ENCODE measurements at places on chromosomes 2 and 18.
A peak's percentile ranks its signal among the peaks of the same experiment; 100 is the strongest.

GRCh38 chr18:62105376-62105775 is 81.5 kb downstream of the PIGN start:
- no peak for DNase-seq

DNA sequence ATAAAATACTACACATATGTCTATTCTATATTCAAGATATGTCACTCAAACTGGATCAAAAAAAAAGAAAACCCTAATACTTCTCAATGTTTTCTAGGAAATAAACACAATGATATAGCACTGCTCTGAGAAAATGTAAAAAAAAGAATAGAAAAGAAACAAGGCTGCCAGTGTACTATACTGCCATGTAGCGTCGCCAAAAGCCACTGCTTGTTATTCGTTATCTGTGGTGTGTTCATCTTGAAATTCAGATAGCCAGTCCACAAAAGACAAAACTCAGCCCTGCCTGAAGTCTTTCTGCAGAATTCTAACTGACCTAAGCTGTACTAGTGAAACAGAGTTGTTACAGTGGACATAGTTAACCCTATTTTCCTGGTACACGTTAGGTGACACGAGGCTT is 12.2 kb upstream of the YPEL5 start:
- no peak for DNase-seq

DNA sequence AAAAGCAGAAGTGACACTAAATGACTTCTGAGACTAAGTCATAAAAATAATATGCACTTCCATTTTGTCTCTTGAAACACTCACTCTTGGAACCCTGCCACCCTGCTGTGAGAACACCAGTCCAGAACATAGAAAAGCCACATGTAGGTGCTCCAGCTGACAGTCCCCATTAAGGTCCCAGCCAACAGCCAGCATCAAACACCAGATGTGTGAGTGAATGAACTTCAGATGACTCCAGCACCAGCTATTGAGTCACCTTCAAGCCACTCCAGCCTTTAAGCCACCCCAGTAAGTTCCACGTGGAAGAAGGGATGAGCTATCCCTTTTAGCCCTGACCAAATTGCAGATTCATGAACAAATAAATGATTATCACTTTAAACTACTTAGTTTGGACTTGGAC is 31.5 kb upstream of the LGALSL start:
- DNase-seq: no peak

DNA sequence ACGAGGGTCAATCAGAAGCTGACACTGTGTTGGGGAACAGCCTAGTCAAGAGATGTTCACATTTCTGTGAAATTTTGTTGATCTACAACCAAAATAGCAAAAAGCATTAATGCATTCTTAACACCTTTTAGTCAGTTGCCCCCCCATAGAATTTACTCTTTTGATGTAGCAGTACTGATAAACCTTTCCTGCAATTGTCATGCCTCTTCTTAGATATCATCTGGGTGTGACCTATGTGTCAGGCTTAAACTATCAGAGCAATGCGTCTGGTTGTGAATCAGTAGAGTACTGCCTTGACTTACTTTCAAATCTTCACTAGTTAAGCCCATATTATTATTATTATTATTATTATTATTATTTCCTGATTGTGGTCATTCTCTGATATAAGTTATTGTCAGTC is 61.9 kb downstream of the GREB1L start:
- no peak for DNase-seq

DNA sequence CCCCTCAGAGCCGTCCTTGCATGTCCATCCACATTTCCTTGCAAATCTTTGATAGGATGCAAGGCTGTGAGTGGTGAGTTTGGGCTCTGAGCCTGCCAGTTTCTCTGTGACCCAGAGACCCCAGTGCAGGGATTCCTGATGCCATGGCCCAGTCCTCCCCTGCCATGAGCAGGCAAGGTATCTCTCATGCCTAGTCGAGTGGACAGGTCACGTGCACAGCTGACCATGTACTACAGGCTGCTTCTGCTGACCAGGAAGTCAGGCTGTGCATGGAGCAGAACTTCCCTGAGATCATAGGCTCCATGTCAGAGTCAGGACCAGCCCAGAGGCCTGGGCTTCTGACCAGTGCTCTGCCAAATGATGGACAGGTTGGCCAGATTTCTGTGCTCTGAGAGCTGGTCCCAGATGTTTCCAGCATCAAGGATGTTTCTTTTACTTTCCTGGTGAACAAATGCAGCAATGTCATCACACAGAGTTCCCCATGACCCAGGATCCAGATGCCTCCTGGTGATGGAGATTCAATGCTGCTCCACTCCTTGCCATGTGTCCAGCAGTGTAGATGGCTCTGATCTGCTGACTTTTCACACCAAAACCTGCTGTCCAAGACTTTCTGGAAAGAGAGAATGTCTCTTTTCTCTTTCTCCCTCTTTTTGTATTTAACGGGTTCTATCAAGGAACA is 321.6 kb upstream of the HS6ST1 start:
- no peak for DNase-seq

DNA sequence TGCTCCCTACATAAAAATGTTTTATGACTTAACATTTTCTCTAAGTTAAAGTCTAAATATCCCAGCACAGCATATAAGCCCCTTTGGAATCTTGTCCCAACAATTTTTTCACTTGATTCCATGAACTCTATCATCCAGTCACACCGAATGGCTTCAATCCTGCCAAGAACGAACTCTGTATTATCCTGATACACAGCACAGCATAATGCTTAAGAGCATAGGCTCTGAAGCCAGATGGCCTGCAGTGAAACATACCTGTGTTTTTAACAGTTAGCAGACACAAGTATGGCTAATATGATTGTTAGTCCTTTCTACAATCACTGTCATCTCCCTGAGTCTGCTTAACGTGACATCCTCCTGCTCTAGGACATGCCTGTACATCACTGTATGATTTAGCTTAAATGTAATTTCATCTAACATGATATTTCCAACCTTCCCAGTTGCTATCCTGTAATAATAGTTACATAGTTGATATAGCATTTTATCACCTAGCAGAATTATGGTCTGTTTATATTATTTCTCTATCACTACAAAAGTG is 669.5 kb downstream of the ERBB4 start:
- DNase-seq: no peak

DNA sequence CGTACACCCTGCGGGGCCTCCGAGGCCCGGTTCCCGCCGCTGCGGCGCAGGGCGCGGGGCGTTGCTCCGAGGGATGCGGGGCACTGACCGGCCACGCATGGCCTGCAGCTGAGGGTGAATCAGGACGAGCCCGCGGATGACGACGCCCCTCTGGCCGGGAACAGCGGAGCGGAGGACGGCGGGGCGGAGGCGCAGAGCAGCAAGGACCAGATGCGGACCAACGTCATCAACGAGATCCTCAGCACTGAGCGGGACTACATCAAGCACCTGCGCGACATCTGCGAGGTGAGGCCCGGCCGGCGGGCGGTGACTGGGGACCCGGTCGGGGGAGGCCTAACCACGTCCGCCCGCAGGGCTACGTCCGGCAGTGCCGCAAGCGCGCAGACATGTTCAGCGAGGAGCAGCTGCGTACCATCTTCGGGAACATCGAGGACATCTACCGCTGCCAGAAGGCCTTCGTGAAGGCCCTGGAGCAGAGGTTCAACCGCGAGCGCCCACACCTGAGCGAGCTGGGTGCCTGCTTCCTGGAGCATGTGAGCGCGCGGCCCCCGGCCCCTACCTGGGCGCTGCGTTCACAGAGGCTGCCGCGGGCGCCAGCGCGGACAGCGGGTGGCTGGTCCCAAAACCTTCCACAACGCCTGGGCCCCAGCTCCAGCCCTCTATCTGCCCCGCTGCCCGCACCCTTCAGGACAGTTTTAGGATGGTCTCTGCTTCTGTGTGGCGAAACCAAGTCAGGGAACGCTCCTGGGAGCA is 53.2 kb downstream of the FAM168B start:
- DNase-seq: no peak

DNA sequence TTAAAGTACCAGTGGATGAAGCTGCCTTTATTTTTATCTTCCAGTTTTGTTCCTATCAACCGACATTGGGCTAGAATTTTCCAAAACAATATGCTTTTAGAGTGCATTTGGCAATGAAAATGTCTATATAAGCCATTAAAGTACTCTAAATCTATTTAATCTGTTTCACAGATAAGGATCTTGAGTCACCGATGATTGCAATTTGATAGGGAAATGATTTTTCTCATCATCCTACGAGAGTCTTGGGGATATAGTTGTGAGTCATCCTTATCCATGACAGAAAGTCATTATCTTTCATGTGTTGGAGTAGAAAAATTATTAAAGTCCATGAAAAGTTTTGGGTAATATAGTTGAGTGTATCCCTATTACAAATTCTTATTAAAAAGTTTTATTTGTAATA is 26.1 kb downstream of the SLC39A10 start:
- DNase-seq: no peak

- no peak for DNase-seq
Observed at GRCh38 chr18:48749768-48750167, 201.0 kb downstream of the SMAD7 start.

DNA sequence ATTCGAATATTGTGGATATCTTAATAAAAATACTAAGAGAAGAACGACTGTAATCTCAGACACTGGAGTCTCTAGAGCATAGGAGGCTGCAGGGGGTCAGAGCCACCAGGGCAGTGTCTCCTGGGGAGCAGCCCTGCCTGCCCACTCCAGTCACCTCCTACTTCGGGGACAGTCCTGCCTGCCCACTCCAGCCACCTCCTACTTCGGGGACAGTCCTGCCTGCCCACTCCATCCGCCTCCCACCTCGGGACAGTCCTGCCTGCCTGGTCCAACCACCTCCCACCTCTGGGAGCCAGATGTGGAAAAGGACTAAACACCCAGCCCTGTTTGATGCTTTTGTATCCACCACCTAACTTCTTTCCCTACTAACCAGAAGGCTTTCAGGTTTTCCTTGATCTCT is 350.1 kb upstream of the SMIM21 start:
- no peak for DNase-seq

DNA sequence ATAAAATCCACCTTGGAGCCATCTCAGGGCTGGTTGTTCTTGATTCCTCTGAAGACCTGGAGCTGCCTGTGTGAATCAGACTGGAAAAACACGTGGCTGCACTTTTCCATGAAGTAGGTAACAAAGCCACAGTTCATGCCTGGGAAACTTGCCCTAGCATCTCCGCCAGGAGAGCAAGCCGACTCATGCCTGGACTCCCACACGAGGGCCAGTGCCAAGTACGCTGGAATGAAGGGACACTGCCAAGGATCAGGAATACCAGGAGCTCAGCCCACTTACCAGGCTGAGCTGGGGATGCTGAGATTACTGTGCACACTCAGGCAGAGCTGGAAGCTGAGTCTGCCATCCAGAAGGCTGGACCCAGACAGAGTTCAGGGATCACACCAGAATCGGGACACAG is 10.9 kb upstream of the FHL2 start:
- no peak for DNase-seq

GRCh38 chr2:45124456-45124855 is 115.2 kb upstream of the SIX2 start:
- DNase-seq: no peak

DNA sequence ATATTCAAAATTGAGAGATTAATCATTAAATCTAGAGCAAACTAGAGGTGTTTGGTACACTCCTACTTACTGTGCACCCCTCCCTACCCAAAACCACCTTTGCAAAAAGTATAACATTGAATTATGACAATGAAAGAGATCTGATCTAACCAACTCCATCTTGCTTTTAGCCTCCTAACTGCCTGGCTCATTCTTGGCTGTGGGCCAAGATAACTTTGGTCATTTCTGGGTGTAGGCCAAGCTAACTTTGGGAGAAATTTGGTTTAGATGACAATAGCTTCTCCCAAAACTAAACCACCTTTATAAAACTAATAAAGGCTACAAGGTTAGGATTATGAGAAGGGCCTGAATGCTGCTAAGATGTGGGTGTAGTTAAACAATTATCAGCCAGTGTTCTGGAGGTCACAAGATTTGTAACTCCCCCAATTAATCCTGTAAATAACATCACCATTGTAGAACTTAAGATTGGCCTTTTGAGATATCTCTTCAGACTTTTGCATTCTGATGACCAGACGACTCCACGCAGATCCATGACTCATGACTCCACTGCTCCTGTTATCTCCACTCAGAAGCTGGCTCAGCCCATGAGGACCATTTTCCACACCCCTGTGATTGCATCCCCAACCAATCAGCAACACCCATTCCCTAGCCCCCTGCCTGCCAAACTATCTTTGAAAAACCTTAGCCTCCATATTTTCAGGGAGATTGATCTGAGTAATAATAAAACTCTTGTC is 160.2 kb downstream of the FBXO15 start:
- DNase-seq: no peak

DNA sequence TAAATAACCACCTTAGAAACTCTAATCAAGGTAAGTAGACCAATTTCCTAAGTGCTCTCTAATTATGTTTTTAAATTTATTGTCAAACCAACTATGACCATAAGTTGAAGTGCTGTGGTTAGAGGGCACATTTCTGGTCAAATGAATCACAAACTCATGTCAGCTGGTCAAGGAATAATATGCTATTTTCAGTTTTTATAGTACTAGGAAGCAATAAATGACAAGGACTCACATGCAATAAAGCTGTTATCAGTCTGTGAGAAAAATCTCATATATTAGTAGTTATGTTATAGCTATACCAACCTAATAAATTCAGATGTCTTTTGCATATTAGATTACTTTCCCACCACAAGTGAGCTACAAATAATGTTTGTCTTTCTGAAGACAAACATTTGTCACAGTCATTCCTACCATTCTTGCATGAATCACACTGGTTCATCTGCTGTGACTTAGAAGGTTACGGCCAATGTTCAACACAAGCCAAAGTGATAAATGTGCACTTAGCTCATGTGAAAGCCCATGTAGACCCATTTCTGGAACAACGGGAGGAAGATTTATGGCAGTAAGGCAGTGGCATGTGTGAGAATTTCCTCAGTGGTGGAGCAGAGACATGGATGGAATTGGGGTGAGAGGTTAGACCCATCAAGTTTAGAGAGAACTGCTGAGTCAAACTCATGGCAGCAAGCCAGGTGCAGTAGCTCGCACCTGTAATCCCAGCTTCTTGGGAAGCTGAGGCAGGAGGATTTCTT is 27.4 kb upstream of the CCNYL1 start:
- DNase-seq: peak; percentile 80

GRCh38 chr2:96344011-96344410 is 8.4 kb downstream of the NCAPH start:
- DNase-seq: no peak

- DNase-seq: no peak
Observed at GRCh38 chr2:223264541-223265193, 212.7 kb downstream of the KCNE4 start.

DNA sequence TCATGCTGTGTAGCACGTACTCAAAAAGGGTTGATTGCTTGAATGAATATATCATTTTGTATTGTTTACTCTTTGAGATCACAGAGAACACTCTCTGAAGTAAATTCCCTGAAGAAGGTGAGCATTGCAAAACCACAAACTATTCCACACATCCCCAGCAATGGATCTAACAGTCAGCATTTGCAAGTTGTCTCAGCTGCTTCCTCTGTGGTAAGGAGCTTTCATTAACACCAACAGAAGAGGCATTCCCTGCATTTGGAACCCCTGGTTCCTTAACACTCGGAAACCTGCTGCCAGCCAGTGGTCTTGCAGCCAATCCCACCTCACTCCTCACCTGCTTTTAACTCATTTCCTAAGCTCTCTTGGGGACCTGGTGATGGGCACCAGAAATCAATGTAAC is 108.4 kb downstream of the IRS1 start:
- DNase-seq: no peak

GRCh38 chr2:108634576-108635160 is 84.6 kb upstream of the RANBP2 start:
- DNase-seq: no peak

- DNase-seq: no peak
Observed at GRCh38 chr2:240904216-240905175, 1.6 kb upstream of the CROCC2 start.
